Stimulated activated CD4-positive, alpha-beta T cell treated with anti-CD3 and anti-CD28 coated beads, Interleukin-4, amount 100 ng/mL, for 24 hours (primary cell): ENCODE measurements at places on chromosomes 16 and 17.

DNA sequence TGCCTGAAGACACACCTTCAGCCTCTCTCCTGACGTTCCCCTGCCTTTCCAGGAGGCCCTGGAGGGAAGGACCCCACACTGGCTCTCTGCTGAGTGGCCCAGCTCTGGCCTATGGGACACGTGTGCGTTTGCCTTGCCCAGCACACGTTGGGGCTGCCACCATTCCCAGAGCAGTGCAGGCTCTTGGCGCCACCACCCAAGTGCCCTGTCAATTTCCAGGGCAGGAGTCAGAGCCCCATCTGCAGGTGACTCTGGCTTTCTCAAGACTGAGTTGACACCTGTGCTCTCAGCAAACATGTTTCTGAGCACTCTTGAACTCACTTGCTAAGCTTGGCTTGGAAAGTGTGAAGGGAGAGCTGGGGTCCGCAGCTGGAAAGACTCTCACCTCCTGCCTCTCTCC is 4.7 kb upstream of the IRF8 start:
- DNase-seq: no peak

GRCh38 chr17:27985306-27985705 is 57.2 kb upstream of the NLK start:
- no peak for DNase-seq

DNA sequence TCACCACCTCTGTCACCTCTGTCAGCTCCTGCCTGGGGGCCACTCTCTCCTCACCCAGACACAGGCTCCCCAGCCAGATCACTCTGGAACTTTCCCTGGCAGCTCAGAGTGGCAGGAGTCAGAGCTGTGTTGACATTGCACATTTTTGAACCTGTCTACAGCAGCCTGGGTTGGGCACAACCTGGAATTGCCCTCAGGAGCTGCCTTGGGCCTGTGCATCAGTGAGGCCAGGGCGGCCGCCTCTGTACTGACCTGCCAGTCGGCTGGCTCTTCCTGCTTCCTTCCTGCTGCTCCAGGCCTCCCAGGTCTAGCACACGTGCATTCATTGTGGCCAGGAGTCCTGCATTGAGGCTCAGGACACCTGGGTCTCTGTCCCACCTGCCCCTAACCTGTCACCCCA is 14.2 kb upstream of the TMEM11 start:
- no peak for DNase-seq

DNA sequence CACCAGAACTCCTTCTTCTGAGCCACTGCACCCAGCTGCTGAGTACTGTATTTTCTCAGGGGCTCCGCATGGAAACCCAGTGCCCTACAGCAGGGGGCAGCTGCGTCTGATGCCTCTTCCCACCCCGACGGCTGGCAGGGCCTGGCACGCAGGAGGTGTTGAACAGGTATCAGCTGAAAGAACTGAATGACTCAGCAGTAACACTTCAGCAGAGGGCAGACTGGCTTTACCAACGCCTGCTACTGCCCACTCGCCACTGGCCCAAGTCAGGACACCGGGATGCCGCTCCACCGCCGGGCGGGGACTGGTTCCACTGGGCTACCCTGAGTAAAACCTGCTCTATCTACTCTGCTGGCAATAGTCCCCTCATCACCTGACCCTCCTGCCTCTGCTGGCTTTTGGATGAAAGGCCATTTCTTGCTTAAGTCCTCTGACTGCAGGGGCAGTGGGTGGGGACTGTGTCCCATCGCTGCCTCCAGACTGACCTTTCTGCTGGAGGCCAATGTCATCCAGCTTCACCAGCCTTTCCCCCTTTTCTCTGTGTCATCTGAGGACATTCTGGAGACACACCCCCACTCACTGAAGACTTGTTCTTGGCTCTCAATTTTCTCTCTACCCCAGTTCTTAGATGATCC is 100.4 kb upstream of the FA2H start:
- DNase-seq: no peak

DNA sequence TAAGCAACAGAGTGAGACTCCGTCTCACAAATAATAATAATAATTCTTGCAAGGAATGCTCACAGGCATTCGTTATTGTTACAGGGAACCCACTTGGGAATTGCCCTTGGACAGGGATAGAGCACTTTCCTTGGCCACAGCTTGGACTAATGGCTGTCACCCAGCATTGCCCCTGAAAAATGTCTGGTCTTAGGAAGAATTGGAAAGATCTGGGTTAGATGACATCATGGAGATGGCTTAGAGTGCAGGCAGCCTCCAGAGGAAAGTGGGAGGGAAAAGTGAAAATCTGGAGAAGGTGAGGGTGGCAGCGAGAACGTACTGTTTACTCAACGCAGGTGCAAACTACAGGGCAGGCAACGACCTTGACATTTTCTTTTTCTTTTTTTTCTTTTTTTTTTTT is 59.3 kb upstream of the MRTFB start:
- no peak for DNase-seq

GRCh38 chr16:68232335-68232734 is 3.6 kb downstream of the ESRP2 start:
- no peak for DNase-seq

DNA sequence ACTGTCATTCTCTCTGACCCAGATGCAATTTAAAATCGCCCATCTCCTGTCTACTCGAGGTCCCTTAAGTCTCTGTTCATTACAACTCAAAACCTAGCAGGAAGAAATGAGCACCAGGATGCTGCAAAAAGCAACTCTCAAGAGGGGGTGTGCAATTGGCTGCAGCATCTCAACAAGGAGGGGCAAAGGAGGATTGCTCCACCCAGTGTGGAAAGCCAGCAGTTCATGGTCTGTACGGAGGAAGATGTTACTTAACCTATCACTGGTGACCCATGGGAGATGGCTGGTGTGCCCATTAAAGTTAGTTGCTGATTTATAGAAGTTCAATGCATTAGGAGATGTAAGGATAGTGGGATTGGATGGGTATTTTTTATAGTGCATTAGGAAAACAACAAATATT is 147.4 kb downstream of the CDK5R1 start:
- DNase-seq: no peak

DNA sequence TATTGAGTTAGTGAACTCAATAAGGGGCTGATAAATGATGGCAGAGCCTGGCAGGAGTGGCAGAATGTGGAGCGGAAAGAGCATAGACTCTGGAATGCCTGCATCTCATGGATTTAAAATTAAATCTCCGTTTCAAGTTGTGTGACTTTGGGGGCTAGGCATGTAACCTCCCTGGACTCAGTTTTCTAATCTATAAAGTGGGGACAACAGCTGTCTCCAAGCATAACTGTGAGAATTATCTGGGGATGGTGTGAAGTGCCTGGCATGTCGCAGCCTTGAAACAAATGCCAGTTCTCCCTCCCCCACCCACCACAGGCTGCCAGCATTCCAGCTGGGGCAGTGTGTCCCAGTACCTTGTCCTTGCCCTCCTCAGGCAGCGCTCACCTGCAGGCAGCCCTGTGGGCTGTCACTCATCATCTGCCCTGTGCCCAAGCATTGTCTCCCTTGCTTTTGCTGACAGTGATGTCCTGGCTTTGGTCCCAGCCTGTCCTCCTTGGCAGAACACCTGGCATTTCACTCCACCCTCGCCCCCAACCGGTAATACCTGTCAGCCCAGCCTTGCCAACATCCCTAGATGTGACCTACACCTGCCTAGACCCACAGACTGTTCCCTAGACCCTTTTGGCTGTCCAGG is 129.6 kb downstream of the MRM1 start:
- DNase-seq: no peak

- peak; percentile 27 for DNase-seq
Observed at GRCh38 chr17:18961634-18962493, 9.9 kb downstream of the SLC5A10 start.

- no peak for DNase-seq
Observed at GRCh38 chr16:26688105-26688504, 378.6 kb upstream of the C16orf82 start.

DNA sequence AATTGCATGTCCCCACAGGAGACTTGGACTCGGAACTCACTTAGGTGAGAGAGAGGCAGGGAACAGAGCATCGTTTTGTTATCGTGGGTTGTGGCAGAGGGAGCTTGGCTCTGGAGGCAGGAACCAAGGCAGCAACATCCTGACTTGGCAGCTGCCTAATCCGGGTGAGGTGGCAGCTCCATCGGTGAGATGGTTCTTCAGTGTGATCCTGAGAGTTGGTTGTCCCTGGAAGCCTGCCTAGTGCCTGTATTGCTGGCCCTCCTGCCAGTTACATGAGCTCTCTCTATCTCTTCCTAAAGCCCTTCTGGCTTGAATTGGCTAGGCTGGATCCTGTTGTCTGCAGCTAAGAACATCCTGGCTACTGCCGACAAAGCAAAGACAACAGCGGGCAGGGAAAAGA is 19.9 kb upstream of the SEC14L1 start:
- no peak for DNase-seq
